Amniotic stem cell (primary cell): ENCODE measurements at places on chromosomes 2 and 18.

- no peak for DNase-seq
These were observed 35.9 kb downstream of the SPRED2 start for GRCh38 chr2:65396348-65397026.

GRCh38 chr2:234993541-234993981 lies 41.7 kb downstream of the SH3BP4 start:
- DNase-seq: no peak

- no peak for DNase-seq
These were observed 131.0 kb downstream of the PRKCE start for GRCh38 chr2:45782436-45782835.

GRCh38 chr2:171922230-171923022 lies at the start of gene HAT1:
TSS of gene HAT1 (plus strand) at chr2:171922461. CDS start at chr2:171922501, 40 bp downstream.
- DNase-seq: peak; percentile 96

GRCh38 chr2:187011206-187011832 lies 162.3 kb upstream of the ZSWIM2 start:
- DNase-seq: no peak

DNA sequence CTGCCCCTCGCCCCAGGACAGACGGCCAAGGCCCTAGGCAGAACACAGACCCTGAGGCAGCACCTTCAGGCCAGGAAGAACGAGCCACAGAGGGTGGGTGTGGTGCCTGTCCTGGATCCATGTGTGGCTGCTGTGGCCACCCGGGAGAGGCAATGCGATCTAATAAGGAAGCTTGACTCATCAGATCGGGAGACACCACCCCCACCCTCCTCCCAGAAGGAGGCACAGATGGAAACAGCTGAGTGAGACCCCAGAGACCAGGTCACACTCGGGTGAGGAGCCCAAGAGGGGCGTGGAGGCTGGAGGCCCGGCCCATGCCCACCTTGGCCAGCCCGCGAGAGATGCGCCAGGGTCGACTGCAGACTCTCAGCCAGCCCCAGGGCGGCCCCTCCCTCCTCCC lies 20.3 kb downstream of the KCNG2 start:
- no peak for DNase-seq

- DNase-seq: peak; percentile 45
These were observed 64.4 kb downstream of the LONRF2 start for GRCh38 chr2:100257939-100258338.

DNA sequence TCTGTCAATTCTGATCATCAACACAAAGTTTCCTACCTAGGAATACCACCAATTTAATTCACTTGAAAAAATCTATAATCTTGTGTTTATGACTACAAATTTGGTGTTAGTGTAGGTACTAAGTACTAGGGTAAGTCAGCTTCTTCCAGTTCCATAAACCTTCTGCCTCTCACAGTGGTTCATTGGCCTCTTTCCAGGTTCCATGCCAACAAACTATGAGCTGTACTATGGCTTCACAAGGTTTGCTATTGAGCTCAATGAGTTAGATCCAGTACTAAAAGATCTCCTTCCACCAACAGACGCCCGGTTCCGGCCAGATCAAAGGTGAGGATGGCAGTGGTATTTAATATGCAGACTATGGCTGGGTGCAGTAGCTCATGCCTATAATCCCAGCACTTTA lies 58.8 kb downstream of the PRKRA start:
- no peak for DNase-seq

GRCh38 chr2:42141687-42142546 lies 27.2 kb upstream of the EML4 start:
- peak; percentile 54 for DNase-seq

- no peak for DNase-seq
These were observed 877 bp upstream of the BCL2L11 start for GRCh38 chr2:111119822-111120252.

DNA sequence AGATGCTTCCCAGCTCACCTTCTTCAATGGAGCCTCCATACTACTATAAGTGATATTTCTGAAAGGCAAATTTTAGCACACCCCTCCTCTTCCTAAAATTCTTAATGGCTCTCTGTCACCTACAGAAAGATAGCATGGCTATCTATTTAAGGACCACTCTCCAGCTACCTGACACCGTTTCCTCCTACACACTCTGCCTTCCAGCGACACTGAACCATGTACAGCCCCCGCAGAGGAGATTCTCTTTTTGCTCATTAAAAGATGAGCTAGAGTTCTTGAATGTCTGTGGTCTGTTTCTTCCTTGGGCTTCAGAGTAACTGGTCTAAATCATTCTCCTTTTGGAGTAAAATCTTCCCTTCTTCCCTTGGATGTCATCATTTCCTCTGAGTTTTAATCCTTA lies 38.4 kb upstream of the GAREM1 start:
- no peak for DNase-seq

DNA sequence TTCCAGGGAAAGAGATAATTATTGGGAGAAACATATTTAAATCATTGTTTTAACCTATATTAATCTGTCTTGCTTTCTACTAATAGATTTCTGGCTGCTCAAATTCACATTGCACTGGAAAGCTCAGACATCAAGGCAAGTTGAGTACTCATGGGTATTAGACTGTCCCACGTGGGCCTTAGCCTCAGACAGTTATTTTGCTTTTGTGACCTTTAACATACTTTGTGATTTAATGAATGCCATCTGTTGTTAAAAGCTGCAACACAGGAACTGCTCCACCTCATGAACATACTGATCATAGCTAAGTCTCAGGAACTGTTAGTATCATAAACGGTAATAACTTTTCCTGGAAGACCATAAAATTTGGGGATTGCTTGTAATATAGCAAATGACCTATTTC lies 2.7 kb upstream of the LCT start:
- DNase-seq: peak; percentile 49

- DNase-seq: no peak
These were observed 93.9 kb upstream of the CTDP1 start for GRCh38 chr18:79585395-79586370.

- DNase-seq: no peak
These were observed 96.2 kb downstream of the MYO1B start for GRCh38 chr2:191341436-191341835.

DNA sequence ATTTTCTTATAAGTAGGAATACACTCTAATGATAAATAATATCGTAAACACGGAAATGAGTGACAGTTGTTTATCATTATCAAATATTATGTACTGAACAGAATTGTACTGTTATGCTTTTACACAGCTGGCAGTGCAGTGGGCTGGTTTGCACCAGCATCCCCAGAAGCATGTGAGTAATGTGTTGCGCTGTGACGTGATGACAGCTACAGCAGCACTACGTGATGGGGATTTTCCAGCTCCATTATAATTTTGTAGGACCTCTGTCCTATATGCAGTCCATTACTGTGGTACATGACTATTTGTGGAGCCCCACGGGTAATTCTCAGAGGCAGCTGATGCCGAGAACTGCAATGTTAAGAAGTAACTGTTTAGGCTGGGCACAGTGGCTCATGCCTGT lies 77.3 kb upstream of the ATG16L1 start:
- no peak for DNase-seq

DNA sequence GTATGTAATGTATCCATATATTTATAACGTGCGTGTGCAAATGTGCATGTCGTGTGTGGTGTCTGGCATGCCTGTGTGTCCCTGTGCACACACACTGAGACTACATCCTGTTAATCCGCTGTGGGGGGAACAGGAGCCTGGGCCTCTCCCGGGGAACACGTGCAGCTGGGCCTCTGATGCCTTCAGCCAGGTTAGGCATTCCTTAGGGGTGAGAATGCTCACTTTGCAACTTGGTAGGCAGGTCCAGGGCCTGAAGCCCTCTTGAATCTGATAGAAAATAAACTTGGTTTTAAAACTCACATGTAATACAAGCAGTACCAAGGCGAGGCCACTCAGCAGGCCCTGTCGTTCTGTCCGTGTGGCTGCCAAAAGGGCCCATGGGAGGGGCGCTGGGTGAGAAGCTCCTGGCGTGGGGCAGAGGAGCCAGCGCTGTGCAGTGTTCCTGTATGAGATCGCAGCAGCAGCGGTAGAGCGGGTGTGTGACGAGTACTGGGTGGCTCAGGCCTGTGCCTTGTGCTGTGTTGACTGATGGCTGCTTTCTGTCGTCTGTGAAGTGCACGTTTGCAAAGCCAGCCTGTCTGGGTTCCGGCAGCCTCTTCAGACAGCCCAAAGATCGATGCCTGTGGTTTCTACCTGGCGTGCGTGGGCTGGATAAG lies 16.2 kb downstream of the SALL3 start:
- DNase-seq: no peak

DNA sequence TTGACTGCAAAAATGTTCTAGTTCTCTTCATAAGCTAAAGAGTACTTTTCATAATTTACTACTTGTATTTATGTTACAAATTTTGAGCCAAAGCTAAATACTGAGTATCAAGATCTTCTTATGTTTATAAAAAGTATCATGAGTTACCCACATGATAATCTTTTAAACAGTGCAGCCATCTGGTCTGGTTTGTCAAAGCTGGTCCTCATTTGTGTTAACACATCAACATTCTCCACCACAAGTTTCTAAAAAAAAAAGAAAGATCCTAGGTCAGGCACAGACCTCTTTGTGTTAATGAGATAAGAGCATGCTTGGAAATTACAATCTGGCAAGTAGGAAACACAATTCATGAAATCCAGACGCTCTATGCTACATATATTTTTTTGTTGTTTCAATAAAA lies 75.5 kb upstream of the FRZB start:
- DNase-seq: no peak

DNA sequence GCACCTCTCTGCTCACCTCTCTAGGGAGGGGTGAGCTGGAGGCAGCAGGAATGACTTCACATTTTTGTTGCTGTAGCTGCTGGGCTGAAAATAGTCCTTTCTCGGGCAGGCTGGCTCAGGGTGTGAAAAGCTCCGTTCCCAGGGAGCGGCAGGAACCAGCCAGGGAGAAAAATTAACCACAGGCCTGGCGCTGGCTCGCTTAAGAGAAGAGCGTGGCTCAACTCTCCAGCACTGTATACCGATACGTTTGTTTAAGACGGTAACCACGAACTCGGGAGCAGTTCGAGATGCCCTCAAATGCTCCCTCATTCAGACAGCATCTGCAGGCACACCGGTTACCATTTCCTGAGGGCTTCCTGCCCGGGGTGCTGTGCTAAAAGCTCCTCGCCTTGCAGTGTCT lies 129.6 kb downstream of the CELF4 start:
- DNase-seq: no peak

DNA sequence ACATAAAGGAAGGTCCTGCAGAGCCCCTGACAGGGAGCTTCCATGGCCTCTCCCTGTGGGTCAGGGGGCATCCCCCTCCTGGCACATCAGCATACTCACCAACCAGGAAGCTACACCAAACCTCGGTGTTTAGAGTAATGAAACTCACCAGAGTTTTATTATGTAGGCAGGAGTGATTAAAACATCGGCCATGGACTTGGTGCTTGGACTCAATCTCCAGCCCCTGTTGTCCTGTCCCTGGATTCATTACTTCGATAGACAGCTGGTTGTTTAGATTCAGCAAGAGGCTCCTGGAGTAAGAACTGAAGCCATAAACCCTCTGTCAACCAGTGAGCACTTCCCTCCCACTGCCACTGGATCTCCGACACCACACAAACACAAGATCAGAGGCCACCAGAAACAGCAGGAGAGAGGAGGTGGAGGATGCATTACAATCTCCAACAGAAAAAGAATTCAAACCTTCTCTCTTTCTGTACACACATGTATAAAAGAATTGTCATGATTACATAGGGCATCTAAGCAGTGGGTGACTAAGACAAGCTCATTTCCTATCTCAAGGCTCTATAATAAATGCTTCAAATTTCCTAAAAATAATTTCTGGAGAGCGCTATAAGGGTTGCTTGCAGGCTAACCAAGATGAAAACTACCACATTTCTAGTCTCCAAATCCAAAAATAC lies 27.2 kb downstream of the TBC1D8 start:
- DNase-seq: no peak

- DNase-seq: no peak
These were observed 26.3 kb upstream of the NPC1 start for GRCh38 chr18:23612434-23613090.

DNA sequence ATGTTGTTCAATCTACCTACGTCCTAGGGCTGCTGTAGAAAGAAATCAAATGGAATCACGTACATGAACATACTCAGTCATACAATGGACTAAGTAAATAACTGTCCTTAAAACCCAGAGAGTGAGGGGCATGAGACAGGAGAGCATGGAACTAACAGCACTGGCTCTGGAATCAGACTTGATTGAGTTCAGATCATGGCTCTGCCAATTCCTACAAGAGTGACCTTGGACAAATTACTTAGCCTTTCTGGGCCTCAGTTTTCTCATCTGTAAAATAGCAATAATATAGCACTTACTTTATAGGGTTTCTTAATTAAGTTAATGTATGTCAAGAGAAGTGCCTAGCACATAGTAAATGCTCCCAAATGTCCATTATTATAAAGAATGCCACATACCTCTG lies 106.8 kb downstream of the HNRNPLL start:
- DNase-seq: no peak

DNA sequence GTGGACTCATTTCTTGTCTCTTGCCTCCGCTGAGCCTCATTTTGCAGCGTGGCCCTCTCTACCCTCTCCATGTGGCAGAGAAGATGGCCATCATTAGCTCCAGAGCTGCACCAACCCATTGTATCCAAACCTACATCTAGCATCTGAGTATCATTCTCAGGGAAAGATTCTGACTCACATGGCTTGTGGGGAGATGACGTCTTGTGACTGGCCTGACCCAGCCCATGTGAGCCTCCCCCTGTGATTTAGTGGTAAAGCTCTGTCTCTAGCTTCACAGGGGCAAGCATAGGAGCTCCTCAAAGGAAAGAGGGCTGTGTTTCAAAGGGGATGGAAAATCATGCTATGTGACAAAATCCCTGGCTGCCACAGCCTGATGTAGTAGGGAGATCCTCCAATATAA lies 87.4 kb upstream of the RBMS1 start:
- DNase-seq: no peak

DNA sequence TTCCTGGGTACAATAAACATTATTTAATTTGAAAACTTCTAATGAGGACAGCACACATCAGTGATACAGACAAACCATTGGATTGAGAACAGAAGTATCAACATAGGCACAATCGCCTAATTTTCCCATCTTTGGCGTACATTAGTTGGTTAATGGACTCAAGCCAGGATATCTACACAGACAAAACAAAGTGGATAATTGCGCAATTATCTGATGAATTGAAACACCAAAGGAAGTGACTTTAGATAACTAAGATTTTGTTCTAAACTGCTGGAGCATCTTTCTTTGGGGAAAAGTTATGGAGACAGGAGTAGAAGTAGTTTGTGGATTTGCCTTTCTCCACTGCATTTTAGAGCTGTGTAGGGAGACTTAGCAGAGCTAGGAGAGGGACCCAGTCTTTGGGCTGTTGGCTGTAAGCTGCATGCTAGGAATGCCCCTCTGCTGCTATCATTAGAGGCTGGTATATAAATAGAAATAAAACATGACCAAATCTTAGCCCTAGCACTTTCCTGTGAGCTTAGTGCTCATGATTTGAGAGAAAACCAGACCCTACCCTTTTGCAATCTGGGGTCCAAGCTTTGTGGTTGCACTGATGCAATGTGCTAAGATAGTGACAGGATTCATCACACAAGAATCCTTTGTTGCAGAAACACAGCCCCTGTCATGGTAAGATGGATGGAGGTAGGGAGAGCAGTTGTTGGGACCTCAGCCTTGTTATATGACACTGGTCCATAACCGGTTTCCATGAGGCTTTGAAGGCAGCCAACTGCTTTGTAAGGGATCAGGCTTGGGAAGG lies 264.5 kb upstream of the PIK3C3 start:
- DNase-seq: no peak
